ENCODE measurements at places on chromosomes 3 and 15.

DNA sequence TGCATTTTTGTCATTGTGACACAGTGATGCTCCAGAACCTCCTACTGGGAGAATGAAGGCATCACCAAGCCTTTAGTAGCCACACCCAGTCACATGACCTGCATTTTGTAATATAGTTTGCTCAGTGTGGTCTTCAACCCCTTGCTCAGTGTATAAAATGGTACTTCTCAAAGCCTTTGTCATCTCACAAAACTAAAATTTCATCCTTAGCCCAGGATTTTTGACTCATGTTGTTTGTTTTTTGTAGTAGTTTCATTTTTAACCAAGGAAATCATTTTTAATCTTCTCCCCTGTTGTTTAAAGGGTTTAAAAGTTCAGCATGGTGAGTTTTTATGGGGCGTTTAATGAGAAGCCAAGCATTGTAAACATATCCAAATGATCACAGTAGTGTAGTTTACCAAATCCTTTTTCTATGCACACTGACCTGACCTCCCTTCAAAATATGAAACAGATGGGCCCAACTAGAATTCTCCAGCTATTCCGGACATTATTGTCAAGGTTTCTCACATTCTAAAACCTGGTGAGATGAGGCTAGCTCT lies 123.5 kb upstream of the IL12A start:
- no peak for DNase-seq

DNA sequence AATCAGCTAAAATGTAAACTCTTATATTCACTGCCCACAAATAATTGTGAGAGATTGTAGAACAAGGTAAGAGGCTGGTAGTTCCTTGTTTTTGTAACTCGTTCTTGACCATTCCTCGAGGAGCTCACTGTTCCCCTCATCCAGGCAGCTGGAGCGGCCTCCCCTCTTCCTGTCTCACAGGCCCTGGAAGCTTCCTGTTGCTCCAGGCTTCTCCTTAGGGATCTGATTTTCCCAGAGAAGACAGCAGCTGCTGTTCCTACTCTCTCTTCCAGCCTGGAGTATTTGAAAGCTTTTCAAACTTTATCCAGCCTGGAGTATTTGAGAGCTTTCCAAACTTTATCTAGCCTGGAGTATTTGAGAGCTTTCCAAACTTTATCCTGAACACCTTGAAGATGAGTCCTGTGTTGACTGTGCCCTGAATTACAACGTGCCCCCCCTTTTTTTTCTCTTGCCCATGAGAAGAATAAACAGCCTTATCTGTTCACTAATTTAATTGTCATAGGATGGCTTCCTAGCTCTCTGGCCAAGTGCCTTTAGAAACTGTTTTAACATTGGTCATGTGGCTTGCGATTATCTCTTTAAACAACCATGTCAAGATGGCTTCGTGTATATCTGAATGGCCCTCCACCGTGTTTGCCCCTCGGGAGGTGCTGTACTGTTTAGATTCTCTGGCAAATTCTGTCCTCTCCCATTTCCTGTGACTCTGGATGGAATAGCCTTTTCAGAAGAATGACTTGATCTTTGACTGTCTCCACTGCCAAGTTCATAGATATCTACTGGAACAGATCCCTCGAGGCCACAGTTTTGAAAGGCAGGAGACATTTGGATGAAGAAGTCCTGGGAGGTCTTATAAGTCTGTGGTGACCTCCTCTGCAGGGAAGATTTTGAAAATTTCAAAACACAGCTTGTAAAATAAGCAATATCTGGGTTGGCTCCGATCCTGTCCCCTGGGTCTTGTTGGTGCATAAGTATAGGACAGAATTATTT lies 4.8 kb downstream of the ADAMTSL3 start:
- no peak for DNase-seq

GRCh38 chr3:44915702-44916438 lies 41.5 kb downstream of the TGM4 start:
- no peak for DNase-seq

- DNase-seq = no peak
Observed at GRCh38 chr3:63661242-63661641, 8.8 kb downstream of the SNTN start.

- DNase-seq = no peak
Observed at GRCh38 chr3:134054881-134055280, 25.2 kb upstream of the SLCO2A1 start.
